ENCODE measurements at places on chromosomes 3 and 15. TPM values are rescaled to one million over a fixed set of nuclear protein-coding genes. Genes with fewer than 3 reads are reported as not detected.

GTF2E1 gene
- polyA plus RNA-seq: 8.8 TPM

GOLGA6L7 gene
- polyA plus RNA-seq: not detected

ADCY5 gene
- 0.21 TPM for polyA plus RNA-seq

STRA6 gene
- polyA plus RNA-seq: not detected
